ENCODE measurements at places on chromosomes 11 and 22.

GRCh38 chr22:26265281-26265680 lies 96.0 kb downstream of the SEZ6L start:
- no peak for DNase-seq

- DNase-seq, result no peak
These were observed 46.9 kb downstream of the PANX1 start for GRCh38 chr11:94175535-94175934.

- DNase-seq, result no peak
These were observed 75.4 kb downstream of the GAB4 start for GRCh38 chr22:16932577-16932976.

GRCh38 chr11:102614485-102614884 lies 10.6 kb downstream of the MMP20 start:
- DNase-seq, result no peak

- DNase-seq, result no peak
These were observed 87.3 kb downstream of the CCDC73 start for GRCh38 chr11:32706985-32707741.

DNA sequence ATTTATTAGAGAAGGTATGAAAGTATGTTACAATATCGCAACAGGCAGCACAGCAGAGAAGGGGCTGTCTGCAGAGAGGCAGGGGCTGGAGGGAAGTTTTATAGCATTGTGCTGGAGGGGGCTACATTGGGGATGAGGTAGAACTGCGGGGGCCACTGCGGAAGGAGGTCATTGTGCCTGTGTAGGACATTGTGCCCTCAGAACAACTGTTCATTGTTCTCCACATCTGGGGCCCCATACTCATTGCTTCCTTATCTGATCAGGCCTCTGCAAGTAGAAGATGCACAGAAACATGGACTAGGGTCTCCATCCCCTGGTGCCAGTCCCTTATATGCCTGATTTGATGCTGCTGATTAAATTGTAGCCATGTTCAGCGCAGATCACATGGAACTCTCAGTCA lies 12.1 kb downstream of the NADSYN1 start:
- DNase-seq, result no peak

DNA sequence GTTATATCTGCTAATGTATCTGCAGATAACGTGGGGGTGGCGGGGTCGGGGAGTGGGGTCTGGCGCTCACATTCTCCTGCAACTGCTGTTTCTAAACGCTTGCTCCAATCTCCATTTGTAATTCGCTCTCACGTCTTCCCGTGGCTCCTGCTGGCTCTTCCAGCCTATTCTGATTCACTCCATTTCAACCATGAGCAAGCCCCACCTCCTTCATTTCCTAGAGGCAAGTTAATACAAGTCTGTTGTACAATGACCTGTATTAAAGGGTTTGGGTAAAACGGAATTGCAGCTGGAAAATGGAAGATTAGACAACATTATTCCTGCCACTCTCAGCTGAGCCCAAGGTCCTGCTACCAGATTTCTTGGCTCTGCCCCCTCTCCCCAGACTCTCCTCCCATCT lies 132.3 kb downstream of the CSNK2A3 start:
- no peak for DNase-seq

DNA sequence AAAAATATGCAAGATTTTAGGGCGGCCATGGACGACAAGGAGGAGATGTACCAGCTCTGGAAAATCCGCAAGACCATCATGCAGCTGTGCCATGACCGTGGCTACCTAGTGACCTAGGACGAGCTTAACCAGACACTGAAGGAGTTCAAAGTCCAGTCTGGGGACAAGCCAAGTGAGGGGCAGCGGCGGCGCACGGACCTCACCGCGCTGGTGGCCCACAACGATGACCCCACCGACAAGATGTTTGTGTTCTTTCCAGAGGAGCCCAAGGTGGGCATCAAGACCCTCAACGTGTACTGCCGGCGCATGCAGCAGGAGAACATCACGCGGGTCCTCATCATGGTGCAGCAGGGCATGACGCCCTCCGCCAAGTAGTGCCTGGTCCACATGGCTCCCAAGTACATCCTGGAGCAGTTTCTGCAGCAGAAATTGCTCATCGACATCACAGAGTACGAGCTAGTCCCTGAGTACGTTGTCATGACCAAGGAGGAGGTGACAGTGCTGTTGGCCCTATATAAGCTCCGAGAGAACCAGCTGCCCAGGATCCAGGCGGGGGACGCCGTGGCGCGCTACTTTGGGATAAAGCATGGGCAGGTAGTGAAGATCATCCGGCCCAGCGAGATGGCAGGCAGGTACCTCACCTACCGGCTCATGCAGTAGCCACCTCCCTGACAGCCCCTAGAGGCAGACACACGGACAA lies 43.5 kb upstream of the ZC3H12C start:
- DNase-seq, result no peak

GRCh38 chr11:118785362-118785761 lies 5.6 kb downstream of the DDX6 start:
- no peak for DNase-seq

DNA sequence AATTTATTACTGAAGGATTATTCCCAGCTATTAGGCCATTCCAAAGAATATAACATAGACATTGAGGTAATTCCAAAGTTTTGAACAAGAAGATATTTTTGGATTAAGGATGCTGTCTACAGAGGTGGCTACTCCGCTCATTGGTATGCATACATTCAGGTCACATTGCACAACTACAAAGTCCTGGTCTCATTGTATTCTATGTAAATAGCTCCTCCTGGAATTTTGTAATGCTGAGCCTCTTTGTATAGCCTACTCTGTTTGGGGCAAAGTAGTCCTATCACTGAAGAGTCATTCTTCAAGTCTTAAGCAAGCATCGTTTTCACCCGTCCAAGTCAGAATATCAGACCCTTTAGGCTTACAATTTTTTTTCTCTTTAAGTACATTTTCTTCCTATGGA lies 142.4 kb downstream of the KIF18A start:
- DNase-seq, result no peak

GRCh38 chr11:2673871-2674471 lies 25.8 kb downstream of the KCNQ1OT1 start:
- DNase-seq, result no peak

DNA sequence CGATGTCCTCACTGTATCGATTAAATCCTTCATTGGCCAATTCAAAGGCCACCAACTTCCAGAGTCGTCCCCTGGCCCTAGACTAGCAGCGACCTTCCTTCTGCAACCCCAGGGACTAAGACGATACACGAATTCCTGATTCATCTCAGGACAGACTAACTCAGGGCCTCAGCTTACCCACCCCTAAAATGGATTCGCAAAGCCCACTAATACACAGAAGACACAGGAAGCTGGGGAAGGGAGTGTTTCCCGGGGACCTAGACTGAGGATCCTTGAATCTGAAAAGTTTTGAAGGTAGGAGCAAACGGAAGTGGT lies 509 bp downstream of the LAMTOR1 start:
- no peak for DNase-seq

DNA sequence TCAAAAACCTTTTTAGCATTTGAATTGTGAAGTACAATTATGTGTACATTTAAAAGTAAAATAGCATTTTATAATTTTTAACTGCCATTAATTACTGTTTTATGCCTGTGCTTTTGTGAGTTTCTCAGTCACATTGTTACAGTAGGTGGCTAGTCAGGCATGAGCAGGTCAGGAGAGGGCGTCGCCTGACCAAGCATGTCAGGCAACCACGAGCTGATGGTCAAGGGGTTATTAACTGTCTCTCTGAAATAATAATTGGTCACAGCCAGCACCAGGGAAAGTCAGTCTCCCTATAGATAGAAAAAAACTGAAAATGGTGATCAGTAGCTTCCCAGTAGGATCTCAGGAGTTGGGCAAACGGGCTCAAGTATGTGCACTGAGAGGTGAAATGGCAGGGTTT lies 19.4 kb upstream of the CCDC81 start:
- DNase-seq, result no peak

- DNase-seq, result no peak
These were observed 1233.0 kb downstream of the JRKL start for GRCh38 chr11:97622795-97623194.

DNA sequence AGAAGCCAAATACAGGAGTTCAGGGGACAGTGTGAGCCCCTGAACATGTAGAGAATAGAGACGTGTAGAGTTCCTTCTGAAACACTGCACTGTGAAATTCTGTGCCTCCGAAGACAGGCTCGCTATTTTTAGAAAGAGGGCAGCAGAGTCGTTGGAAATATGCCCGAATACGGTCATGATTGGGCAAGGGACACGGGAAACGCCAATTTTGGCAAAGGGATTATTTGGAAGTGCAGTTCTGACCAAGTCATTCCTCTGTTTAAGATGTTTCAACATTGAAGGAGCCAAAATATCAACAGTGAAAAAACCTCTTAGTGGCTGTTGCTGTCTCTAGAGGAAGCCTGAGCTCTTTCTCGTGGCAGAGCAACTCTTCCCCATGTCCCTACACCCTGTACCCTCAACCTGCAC lies 9.5 kb upstream of the CBX6 start:
- DNase-seq, result peak; percentile 37

GRCh38 chr11:64134963-64135362 lies 30.9 kb downstream of the MACROD1 start:
- DNase-seq, result no peak

GRCh38 chr11:94141511-94142307 lies 13.1 kb downstream of the PANX1 start:
- no peak for DNase-seq

GRCh38 chr22:20208713-20209310 lies 58.0 kb upstream of the CCDC188 start:
- DNase-seq, result no peak

GRCh38 chr22:42906605-42907348 lies 49.7 kb upstream of the ARFGAP3 start:
- DNase-seq, result no peak

GRCh38 chr11:19628018-19628417 lies 84.6 kb upstream of the NAV2 start:
- no peak for DNase-seq

DNA sequence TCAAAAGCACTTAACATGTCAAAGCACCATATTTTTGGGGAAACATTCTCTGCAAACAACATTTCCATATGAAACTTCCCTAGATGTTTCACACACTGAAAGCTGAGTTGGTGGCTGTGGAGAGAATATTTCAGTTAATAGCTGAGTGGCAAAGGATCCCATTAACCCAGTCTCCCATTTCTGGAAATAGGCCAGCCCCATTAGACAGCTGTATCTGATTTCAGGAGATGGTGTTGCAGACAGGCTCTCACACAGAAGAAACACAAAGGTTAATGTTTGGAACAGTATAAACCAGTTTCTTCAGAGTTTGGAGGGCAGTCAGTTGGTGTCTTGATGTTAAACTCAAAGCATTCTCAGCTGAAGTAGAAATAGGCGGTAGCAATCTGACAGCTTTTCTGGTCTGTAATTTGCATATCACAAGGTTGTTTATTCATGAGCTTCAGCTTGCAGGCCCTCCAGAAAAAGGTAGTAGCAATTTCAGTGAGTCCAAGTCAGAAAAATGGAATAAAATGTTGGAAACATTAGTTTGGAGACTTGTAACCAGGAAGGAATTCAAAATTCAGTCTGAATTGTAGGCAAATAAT lies 15.5 kb upstream of the ZBTB44 start:
- DNase-seq, result no peak

DNA sequence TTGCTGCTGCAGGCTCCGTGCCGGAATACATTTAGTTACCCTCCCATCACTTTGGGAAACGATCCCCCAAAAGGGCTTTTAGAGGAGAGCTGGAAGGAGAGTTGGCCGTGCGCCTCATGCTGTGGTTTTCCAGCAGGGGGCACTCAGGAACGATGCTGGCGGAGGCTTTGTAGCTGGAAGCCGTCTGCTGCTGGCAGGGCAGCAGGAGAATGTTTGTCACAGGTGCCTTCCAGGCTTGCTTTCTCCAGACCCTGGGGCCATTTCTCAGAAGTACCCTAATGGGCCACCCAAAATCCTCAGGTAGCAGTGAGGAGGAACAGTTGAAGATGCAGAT lies 30.0 kb upstream of the CABP7 start:
- peak; percentile 62 for DNase-seq

GRCh38 chr11:134556186-134556585 lies 144.1 kb upstream of the B3GAT1 start:
- no peak for DNase-seq

DNA sequence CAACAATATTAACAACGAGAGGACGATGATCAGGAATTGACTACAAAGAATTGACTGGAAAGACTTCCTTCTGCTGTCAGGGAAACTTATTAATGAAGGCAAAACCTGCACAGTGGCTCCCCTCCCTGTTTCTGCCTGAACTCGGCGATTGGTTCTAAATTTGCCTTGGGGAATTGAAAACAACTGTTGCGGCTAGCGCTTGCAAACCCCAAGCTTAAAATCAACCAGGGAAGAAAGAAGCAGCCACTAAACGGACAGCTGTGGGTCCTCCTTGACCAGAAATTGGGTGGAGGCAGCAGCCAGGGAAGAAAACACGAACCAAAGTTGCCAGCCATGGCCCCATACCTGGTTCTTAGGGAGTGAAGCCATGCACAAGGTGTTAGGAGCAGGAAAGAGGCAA lies 383.5 kb upstream of the CADM1 start:
- no peak for DNase-seq

- no peak for DNase-seq
These were observed 9.1 kb downstream of the APOL4 start for GRCh38 chr22:36192542-36192941.

DNA sequence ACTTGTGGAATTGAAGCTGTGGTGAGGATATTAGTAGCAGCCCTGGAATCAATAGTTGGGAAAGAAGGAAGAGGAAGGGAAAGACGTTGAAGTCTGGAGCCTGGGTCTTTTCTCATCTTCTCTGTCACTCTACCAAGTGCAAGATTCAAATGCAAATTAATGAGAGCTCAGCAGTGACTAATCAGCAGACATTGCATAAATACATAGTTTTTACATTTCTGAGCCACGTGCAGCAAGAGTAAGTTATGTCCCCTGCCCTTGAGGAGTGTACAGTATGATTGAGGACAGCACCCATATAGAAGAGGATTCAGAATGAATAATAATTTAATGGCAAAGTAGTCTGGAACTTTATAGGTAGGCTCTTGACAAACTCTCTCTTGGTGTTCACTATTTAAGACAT lies 23.8 kb downstream of the CTR9 start:
- no peak for DNase-seq

- no peak for DNase-seq
These were observed 44.4 kb downstream of the C11orf96 start for GRCh38 chr11:43986881-43987280.

DNA sequence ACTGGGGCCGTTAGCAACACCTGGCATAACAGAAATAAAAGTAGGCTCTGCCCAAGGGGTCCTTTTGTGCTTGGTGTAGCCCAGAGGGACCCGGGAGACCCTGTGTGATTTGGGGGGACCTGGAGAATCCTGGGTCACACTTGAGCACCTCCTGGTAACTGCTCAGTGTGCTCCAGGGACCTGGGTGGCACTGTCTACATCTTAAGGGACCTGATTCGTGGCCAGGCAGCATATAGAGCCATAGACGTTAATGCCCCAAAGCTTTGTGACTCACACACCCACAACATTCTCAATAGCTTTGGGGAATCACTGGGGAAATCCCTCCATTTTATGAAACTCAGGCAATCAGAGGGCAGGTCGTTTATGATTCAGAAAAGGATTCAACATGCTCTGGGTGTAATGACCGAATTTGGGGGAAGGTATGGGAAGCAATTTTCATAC lies 3.6 kb upstream of the IGF2 start:
- DNase-seq, result no peak

DNA sequence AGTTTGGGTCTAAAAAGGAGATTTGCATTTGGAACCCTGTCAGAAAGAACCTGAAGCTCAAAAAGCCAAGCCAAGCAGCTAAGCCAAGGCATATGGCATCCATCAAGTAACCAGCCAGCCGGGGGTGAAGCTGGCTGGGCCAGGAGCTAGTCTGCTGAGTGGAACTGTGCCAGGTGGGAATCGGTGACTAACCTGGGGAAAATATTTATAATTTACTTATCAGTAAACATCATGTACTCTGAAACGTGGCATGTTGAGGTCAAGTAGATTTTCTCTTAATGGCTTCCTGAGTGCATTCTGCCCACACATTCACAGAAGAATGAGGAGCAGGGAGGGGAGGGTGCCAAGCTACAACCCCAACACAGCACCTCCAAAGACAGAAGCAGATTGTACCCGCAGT lies 70.5 kb upstream of the SESN3 start:
- DNase-seq, result no peak

All from anterior cingulate cortex (tissue), 58 donors.